ENCODE measurements at places on chromosomes 11 and 22.

- no peak for DNase-seq
These were observed 458.8 kb downstream of the BUD13 start for GRCh38 chr11:116314006-116314405.

DNA sequence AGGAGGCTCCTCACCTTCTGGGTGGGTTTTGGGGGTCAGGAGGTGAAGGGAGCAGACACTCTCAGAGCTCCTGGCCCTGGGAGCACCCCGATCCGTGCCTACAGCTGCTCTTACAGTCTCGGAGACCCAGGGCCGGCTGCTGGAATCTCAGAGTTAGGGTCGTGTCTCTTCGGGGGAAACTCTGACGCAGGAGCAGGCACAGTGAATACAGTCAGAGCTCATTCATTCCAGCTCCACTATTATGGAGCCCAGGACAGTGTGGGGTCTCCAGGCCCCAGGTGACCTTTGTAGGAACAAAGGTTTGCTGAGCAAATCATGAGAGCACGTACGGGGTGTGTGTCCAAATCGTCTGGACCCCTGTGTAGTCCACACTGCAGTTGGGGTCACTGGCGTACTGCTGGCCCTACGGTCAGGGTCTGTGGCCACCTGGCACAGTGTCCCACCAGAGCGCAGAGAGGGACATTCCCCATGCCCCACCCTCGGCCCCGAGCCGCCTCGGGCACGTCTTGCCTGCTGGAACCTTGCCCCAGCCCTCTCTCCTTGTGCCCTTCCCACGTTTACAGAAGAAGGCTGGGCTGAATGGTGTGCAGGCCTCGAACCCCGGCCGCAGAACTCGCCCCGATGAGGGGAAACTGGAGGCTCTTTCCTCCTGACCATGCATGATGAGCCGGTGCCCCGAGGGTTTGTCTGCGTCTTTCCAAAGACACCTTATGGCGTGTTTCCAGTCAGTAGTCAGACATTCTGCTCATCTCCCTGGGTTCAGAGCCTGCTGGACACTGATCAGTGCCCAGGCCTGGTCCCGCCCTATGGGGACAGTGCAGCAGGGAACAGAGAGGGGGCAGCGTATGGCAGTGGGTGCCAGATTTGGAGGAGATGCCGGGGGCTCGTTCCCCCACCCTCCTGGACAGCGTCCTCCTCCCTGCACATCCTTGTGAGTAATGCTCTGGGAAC lies 1166.6 kb downstream of the BRD1 start:
- no peak for DNase-seq

DNA sequence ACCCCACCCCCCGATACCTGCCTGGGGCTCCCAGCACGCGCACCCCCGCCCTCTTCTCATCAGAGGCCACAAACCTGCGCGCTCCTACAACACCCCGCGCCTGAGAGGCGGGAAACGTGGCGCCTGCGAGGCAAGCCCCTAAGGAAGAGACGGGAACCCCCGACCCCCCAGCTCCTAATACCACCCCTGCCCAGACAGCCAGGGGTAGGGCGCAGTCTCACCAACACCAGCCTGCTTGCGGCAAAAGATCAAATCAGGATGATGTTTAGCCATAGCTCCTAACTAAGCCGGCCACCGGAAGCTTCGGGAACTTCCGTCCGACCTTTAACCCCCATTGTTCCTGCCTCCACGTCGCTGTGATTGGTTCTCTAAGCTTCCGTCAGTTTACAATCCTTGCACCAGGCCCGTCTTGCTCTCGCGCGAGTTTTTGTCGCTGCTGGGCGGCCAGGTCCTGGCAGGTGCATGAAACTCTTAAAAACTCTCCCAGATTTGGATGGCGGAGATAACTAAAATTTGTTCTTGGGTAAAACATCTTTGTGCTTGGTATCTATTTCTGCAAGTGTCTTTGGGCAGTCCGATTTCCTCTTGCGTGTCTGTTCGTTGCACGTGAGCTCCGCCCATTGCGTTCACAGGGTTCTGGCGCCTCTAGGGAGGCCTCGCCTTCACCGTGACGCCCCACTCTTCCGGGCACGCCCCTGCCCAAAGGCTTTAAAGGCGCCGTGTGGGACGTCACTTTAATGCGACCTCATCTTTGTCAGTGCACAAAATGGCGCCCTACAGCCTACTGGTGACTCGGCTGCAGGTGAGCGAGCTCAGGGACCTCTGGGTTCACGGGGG lies at the start of the genes ACO2 and PHF5A:
ACO2 (plus strand) TSS at position 737 of the 837 bp plus-strand sequence; CDS start at position 767, 30 bp downstream.
PHF5A (minus strand) TSS at position 312 of the 837 bp plus-strand sequence; CDS start at position 273, 39 bp downstream.
- peak; percentile 97 for DNase-seq

DNA sequence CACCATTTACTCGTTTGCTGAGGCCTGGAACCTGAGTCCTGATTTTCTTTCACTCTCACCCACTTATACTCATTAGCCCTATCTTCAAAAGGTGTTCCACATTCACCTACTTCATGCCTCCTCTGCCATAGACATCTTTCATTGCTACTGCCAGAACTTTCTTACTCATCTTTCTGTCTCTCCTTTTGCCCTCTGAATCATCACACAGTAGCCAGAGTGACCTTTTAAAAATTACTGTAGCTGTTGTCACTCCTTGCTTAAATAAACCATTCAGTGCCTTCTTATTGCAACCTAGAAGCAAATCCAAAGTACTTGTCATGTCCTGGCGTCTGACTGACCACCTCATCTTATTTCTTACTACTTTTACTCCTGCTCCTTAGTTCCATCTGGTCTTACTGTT lies 38.2 kb downstream of the ATXN10 start:
- no peak for DNase-seq

GRCh38 chr11:28976801-28977145 lies 868.6 kb downstream of the METTL15 start:
- DNase-seq = no peak

- no peak for DNase-seq
These were observed 60.2 kb upstream of the EMID1 start for GRCh38 chr22:29145321-29146072.

DNA sequence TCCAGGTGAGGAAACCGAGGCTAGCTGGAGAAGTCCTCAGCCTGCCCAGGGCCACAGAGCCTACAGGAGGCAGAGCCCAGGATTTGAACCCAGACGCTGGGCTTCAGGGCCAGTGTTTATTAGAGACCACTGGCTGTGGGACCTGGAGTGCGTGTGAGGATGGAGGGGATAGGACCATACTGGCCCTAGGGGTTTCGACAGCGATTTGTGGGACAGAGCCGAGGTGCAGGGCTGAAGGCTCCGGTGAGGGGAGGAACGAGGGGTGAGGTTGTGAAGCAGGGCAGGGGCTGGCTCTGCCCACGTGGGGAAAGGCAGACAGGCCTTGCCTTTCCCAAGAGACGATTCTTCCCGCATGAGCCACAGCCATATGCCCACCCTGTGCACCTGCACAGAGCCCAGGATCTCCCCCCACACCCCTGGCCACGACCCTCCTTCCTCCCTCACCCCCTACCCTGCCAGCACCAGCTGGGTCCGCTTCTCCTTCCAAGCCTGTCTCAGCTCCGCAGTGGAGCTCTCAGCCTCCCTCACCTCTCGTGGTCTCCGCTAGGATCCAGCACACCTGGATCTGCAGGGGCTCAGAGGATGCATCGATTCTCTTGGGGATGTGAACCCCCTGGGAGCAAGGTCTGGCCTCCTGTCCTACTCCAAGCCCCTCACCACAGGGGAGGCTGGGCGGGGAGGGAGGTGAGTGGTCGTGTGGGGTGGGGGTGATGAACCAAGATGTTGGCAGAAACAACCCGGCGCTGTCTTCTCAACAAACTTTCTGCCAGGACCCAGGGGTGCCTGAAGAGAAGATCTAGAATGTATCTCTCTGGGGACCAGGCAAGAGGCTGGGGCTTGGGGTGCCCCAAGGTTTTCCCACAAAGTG lies 58.4 kb downstream of the RTL6 start:
- no peak for DNase-seq

DNA sequence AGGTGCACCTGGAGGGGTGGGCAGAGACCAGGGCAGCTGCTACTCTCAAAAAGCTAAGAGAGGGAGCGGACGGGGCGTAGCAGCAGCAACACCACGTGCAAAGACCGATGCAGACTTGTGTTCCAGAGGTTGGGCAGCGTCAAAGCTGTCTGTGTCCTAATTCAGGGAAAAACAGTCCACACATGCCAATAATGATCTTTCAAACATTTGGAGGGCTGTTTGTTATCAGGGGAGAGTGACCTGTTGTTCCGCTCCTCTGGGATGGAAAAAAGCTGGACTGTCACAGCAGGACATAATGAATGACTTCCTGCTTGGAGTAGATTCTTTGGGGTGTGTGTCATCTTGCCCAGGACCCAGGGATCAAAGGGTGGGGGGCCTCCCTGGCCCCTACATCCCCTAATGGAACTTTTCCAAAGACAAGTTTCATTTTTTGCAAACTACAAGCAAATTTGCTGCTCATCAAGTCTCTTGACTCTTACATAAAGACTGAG lies 6.2 kb upstream of the FBLN1 start:
- DNase-seq = no peak

- no peak for DNase-seq
These were observed 65.4 kb downstream of the MICAL2 start for GRCh38 chr11:12175694-12176241.

DNA sequence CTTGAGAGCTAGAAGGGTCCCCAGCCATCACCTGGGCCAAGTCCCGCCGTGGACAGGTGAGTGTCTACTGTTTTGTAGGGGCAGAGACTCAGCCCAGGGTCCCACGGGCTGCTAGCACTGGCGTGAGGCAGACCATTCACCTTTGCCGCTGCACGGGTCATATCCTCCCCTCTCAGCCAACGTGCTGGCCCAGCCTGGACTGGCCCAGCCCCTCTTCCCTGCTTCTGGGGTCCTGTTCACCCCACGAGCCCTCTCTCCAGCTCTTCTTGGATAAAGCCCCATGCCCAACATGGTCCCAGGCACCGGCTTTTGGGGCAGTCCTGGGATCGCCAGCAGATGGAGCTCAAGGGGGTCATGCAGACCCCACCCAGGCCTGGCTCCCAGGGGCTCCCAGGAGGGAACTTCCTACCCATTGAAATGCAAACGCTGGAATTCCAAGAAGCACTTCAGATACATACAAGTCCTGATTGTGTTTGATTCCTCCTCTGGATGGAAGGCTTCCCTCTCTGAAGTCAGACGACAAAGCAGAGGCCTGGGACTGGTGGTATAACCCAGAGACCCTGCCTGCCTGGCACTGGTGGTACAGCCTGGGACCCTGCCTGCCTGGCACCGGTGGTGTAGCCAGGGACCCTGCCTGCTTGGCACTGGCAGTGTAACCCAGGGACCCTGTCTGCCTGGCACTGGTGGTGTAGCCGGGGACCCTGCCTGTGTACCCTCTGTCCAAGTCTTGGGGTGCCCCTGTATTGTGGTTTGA lies 8.9 kb upstream of the SEPTIN5 start:
- DNase-seq = no peak

GRCh38 chr11:61743486-61744095 lies 8.8 kb upstream of the MYRF start:
- DNase-seq = no peak

DNA sequence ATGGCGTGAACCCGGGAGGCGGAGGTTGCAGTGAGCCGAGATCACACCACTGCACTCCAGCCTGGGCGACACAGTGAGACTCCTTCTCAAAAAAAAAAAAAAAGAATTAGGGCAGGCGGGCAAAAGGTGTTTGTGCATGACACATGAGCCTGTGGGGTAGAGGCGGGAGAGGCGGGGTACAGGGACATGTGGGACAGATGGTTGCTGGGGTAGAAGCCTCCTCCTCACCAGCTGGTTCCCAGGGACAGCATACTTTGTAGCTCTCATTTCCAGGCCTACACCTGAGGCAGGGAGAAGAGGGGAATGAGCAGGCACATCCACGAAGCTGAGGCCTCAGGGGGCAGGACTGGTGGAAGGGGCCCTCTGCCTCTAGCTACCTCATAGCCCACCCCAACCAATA lies 23.7 kb downstream of the YWHAH start:
- no peak for DNase-seq

- no peak for DNase-seq
These were observed 404.1 kb downstream of the TBC1D22A start for GRCh38 chr22:47166446-47167016.

DNA sequence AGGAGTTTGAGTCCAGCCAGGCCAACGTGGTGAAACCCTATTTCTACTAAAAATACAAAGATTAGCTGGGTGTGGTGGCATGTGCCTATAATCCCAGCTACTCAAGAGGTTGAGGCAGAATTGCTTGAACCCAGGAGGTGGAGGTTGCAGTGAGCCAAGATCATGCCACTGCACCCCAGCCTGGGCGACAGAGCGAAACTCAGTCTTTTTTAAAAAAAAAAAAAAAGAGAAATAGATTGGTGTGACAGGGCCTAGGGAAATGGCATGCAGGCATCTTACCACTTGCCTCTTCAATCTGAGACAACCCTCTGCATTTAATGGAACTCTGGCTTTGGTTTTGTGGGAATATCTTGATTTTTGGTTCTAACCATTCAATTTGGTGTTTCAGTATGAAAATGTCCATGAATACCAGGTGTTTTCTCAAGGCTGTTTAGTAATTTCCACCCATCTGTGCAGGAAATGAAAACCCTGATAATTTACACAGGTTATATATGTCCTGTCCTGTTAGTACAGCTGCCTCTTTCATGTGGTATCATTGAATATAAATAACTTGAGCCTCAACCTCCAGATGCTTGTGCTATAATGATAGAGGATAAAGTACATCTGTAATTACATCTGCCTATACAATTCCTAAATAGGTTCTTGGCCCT lies 8.4 kb downstream of the XBP1 start:
- no peak for DNase-seq

- no peak for DNase-seq
These were observed 31.0 kb downstream of the IGHMBP2 start for GRCh38 chr11:68934666-68935065.

DNA sequence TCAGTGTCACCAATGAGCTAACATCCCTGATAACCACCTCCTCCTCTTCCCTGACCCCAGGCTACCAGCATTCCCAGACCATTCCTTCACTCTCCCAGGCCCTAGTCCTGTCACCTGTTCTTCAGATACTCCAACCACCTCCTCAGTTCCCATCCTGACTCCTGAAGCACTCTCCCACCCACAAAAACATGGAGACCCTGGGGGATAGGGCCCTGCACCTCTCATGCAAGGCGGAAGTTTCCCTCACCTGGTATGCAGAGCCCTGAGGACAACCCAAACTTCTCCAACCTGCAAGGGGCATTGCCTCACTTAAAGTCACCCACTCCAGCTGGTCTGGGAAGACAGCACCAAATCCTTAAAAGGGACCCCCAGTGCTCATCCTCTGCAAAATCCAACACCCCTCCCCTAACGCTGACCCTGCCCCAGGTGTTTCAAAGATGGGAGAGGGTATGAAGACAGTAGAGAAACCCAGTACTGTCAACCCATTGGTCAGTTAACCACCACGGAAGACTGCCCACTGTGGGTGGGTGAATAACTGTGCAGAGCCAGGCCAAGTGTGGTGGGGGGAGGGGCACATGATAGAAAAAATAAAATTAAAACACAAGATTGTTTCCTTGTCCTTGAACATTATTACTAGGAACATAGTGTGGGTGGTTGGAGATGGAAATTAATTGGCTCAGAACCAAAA lies 1.4 kb downstream of the TNKS1BP1 start:
- no peak for DNase-seq

- DNase-seq = no peak
These were observed 171.1 kb downstream of the TENM4 start for GRCh38 chr11:79269611-79270307.

DNA sequence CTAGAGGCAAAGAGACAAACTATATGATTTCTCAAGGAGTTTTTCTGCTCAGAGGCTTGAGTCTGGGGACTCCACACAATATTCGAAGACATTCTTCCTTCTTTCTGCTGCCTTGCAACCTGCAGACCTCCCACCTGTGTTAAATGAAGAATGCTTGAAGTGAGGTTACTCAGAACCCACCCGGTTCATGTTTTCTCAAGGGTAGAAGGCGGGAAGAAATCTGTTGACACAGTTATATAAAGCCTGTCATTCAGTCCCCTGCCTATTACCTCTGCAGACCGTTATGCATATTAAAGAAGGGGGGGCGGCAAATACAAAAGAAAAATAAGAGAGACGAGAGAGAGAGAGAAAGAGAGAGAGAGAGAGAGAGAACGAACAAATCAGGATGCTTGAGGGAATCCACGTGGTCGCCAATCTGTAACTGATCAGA lies 2.2 kb upstream of the KMT2A start:
- no peak for DNase-seq

All from activated T-cell treated with anti-CD3 and anti-CD28 coated beads for 1 hour (primary cell).